NCI-H2081 treated with DMSO at 0.1 percent for 48 hours (cell line): ENCODE measurements at places on chromosomes 7 and 10.

GRCh38 chr7:121494516-121494915, 98.4 kb upstream of the FAM3C start:
- no peak for DNase-seq

DNA sequence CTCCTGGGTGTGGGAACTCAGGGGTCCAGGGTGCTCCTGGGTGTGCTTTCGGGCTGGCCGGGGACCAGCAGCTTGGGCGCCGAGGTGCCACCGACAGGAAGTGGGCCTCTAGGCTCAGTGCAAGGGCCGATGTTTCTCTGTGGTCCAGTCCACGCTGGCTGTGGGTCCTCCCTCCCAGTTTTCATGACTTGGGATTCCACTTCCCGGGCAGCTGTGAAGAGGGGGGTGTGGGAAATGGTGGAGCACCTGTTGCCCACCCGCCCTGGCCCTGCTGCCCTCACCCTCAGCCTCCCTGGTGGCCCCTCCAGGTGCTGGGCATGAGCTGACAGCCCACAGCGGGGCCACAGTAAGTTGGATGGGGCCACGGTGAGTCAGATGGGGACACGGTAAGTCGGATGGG, 58.5 kb downstream of the NKX6-2 start:
- no peak for DNase-seq

DNA sequence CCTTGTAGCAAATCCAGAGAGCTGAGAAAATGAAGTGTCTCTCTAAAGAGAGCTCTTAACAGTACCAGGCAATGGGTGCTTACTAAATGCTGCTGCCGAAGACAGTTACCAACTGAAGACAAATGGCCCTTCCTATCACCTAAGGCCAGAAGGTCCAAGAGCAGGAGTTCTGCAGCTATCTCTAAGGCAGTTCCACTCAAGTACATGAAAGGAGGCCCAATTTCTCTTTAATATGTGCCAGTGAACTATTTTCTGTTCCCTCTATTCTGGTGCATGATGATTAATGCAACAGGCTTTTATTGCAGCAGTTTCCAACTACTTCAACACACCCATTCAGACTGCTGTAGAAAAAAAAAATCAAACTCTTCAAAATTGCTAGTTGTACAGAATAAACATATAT, 122.5 kb downstream of the SLC25A13 start:
- DNase-seq = no peak

GRCh38 chr10:84525120-84525806, 196.9 kb downstream of the CCSER2 start:
- DNase-seq = no peak

- DNase-seq = no peak
These were observed 22.1 kb downstream of the ZDHHC6 start for GRCh38 chr10:112424651-112425050.

DNA sequence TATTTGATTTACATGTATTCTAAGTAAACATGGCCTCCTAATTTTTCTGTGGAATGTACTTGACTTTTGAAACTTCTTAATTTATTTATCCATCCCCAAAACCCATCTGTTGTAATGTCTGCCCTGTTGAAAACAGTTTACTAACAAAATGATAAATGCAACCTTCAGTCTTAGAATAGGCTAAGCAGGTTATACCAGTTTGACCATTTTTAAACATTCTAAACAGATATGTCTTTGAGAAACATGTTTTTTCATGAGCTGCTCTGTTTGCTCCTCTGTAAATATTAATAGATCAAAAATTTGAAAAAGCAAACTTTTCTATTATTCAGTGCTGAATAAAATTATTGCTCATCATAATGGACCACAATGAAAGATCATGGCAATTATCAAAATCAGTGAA, 33.4 kb upstream of the NRBF2 start:
- DNase-seq = no peak

- no peak for DNase-seq
These were observed 110.3 kb downstream of the LRRC4 start for GRCh38 chr7:127920787-127921438.

- no peak for DNase-seq
These were observed 65.9 kb upstream of the CAPZA2 start for GRCh38 chr7:116796471-116796870.

DNA sequence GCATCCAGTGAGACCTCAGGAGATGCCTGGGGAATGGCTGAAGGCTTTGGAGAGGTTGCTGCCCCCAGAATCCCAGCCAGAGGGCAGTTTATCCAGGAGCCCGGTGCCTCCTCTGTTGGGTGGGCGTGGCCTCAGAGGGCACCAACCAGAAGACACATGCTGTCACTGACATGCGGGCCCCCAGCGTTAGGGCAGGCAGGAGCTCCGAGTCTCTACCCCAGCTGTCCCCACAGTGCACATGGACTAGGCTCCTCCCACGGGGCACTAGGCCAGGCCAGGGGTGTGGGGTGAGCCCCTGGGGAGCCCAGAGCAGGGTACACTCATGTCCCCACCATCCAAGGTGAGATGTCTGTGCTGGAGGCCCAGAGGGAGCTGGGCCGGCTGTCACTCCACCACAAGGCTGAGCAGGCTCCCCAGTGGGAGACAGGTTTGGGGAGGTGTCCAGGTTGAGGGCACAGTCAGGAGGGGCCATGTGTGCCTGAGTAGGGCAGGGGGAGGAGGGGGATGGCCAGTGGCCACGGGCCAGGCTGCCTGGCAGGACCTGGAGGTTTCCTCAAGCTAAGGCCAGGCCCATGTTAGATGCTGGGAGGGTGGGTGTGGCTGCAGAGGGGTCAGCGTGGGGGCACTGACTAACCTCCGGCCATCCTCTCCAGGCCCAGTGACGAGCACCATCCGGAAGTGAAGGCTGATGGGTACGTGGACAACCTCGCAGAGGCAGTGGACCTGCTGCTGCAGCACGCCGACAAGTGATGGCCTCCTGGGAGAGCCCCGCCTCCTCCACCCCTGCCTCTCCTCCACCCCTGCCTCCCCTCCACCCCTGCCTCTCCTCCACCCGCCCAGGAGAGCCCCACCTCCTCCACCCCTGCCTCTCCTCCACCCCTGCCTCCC, 131.3 kb downstream of the FAM53B start:
- no peak for DNase-seq

DNA sequence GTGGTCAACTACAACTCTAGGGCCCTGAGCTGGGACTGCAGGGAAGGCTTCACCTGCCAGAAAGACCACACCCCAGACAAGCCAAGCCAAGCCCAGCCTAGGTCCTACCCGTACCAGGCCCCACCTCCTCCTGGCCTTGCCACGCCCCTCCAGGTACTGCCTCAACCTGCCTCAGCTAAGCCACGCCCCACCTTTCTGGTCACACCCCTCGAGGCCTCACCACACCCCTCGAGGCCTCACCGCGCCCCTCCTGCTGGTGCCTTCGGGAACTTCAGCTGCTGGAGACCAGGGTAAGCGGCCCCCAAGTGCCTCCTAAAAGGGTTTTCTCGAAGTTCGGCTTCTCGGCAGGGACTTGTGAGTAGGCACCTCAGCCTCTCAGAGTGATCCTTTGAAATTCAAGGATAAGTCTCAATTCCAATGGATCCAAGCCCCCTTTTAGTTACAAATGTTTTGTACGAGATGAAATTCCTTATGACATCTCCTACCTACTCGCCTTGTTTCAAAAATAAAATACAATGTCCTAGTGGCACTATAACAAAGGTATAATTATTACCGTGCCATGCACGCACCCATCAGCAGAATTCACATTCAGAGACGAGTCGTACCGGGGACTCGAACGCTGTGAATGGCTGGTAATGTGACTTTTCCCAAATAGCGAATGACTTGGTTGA, 171.2 kb downstream of the ARHGAP21 start:
- no peak for DNase-seq

GRCh38 chr10:78199005-78199725, 165.5 kb downstream of the RPS24 start:
- DNase-seq = no peak

DNA sequence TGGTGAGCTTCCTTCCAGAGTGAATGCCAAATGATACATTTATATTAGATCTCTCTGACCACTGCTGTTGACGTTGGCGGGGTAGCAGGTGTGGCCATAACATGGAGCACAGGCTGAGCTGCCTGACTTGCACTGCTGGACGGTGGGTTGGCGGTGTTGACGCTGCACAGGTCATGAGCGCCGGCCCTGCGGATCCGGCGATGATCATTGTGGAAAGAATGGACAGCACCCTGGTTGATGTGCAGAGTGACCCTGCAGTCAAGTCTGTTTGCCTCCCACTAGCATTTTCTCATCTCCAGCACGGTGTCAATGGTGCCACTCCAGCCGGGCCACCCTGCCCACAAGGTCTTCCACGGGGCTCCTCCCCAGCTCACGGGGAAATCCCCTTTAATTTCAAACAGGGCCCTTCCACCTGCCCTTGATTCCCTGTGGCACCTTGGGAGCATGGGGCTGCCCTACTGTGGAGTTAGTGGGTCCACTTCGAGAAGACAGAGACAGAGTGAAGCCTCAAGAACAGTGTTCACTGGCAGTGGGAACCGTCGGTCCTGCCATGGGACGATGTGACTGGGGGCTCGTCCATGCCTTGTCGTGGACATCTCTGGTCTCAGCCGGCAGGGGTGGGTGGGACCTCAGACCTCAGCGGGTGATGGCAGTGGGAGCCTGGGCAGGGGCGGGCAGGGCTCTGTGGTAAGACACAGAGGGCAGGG, 613.5 kb downstream of the PTPRN2 start:
- no peak for DNase-seq

- DNase-seq = no peak
These were observed 48.7 kb downstream of the GPR141 start for GRCh38 chr7:37732253-37732652.

DNA sequence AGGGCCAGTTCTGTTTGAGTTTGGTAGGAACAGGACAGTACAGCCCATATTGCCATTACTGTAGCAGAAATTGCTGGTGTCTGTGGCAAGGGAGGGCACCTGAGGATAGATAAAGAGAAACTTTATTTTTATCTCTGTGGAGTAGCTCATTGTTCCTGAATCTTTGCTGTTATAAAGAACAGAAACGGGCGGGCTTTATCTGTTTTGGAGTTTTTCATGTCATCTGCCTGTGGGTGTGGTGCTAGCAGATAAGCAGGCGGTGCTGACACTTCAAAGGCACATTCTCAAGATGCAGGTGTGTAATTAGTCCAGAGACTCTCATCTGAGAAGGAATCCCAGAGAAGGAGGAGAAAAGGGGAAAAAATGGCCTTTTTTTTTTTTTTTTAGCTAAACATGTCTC, 11.5 kb downstream of the ZNF273 start:
- no peak for DNase-seq

GRCh38 chr10:132728321-132728720, 57.6 kb downstream of the NKX6-2 start:
- no peak for DNase-seq

- DNase-seq = no peak
These were observed 45.1 kb upstream of the MET start for GRCh38 chr7:116626886-116627285.

- DNase-seq = no peak
These were observed 7.3 kb downstream of the KMT2E start for GRCh38 chr7:105021352-105021751.
